ENCODE measurements at places on chromosomes 6 and 20.

- peak; percentile 76 for DNase-seq
These were observed 876 bp upstream of the DSP start for GRCh38 chr6:7540595-7540994.

- no peak for DNase-seq
These were observed 234.7 kb upstream of the SASH1 start for GRCh38 chr6:148107911-148108310.

- no peak for DNase-seq
These were observed 344.1 kb downstream of the CDC5L start for GRCh38 chr6:44731485-44732095.

GRCh38 chr6:7256785-7257184, 56.2 kb downstream of the SSR1 start:
- no peak for DNase-seq

GRCh38 chr6:11012976-11013720, 31.0 kb downstream of the ELOVL2 start:
- no peak for DNase-seq

- no peak for DNase-seq
These were observed 12.0 kb upstream of the TRMT11 start for GRCh38 chr6:125974214-125974866.

DNA sequence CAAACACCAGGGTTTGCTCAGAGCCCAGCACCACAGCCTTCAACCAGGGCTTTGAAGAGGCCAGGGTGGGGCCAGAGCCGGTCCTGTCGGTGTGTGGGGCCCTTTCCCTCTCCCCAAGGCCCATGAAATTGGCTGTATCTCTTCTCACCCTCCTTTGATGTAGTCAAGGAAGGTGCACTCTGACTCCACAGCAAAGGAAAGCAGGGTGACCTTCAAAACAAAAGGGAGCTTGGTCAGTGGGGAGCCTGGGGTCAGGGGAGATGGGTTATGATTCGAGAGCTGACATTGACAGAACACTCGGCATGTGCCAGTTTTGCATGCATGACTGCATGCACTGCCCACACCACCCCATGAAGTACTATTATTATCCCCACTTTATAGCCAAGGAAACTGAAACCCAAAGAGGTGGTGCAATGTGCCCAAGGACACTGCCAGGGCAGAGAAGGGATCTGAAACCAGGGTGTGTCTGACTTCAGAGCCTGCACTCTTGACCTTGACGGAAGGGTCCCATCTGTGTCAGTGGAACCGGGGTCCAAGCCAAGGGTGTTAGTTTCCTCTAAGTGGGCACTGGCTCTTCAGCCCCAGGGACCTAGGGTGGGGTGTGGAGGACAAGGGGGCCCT, 55.4 kb downstream of the RAB44 start:
- DNase-seq, result no peak

GRCh38 chr6:140051521-140052512, 677.4 kb upstream of the CITED2 start:
- no peak for DNase-seq

DNA sequence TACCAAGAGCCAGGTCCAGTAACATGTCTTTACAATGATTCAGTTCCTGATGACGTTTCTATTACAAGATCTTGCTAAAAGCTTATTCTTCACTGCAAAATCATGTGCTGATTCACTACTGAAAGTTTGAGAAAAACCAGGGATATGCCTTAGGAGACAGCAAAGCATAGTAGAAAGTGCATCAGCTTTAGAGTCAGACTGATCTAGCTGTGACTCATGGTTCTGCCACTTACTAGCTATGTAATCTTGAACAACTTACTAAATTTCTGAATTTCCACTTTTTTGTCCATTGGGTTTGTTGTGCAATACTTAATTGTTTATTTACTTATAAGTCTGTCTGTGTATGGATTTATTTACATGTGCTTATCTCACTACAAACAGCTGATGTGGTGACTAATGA, 198.5 kb upstream of the RSPO3 start:
- DNase-seq, result no peak

DNA sequence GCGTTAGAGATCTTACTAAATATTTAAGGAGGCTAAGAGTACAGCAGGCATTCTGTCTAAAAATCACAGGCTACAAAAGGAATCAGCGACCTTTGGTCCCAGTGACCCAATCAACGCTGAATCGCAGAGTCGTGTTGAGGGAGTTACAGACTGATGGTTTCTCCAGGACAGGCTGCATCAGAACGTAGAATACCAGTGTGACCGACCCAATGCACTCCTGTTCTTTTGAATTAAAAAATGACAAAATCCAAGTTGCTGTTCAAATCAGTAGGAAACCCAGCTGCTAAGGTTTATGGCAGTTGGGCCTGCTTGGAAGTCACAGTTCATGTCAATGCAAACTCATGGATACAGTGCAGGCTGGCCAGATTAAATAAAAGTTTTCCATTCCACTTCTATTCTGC, 155.8 kb upstream of the AFDN start:
- no peak for DNase-seq

DNA sequence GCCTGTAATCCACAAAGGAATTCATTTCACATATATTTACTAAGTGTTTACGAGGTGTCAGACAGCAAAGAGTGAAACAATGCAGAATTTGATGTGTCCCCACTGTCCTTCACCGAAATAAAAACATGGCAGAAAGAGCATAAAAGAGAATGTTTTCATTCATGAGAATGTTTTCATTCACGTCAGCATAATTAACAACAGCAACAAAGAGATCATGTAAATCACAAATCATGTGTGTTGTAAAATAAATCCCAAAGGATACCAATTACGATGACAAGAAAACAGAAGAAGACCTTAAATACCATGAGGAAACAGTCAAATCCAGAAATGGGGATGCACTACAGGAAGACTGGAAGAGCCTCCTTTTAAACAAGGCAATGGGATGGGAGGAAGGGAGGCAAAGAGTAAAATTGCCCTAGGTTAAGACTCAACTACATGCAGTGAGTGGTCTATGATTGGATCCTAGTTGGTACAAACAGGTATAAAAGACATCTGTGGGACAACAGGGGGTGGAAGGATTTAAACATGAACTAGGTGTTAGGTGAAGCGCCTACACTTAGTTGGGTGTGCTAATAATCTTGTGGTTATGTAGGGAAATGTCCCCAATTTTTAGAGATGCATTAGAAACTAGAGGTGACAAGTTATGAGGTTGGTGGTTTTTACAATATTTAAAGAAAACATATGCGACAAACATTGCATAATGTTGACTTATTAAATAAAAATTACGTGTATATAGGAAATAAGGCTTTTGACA, 1.5 kb downstream of the ZSCAN31 start:
- DNase-seq, result no peak

GRCh38 chr6:116596815-116597214, 19.5 kb upstream of the RSPH4A start:
- peak; percentile 71 for DNase-seq

- no peak for DNase-seq
These were observed 39.5 kb downstream of the HDDC2 start for GRCh38 chr6:125262016-125263013.

GRCh38 chr20:40104959-40105358, 584.1 kb downstream of the MAFB start:
- DNase-seq, result no peak

GRCh38 chr6:43826730-43827129, 56.7 kb downstream of the VEGFA start:
- DNase-seq, result no peak

DNA sequence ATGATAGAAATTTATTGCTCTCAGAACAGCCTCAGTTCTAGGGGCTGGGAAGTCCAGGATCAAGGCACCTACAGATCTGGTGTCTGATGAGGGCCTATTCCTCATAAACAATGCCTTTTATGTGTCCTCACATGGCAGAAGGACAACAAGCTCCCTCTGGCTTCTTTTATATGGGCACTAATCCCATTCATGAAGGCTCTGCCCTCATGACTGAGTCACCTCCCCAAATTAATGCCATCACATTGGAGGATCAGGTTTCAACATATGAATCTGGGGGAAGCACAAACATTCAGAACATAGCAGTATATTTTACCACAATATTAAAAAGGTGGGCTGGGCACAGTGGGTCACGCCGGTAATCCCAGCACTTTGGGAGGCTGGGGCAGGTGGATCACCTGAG, 58.5 kb upstream of the CCN6 start:
- DNase-seq, result peak; percentile 19

DNA sequence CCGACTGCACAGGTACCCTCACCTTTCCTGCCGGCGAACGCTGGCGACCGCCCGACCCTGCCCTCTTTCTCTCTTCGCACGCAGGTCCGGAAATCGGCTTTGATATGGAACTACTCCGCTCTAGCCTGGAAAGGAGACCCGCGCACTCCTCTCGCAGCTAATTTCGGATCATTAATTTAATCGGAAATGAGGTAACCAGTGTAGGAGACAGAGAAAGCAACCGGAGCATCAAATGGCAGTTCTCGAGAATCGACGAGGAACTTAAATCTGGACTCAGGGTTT, 949 bp upstream of the ATXN1 start:
- no peak for DNase-seq

DNA sequence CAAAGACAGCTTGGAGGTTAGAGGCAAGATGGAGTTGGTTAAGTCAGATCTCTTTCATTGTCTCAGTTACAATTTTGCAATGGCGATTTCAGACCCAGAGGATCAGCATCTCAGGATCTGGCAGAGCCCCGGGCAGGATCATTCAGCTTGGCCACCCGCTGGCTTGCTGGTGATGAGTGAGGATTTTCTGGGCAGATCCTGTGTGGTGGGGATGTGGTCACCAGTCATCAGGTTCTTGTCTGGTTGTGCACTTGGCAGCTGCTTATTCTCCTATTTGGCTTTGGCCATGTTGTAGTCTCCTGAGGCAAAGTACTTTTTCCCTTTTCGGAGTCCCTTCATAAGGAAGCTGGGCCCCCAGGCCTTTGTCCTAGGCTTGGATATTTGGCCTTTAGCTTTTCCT, 953.9 kb downstream of the KIF16B start:
- DNase-seq, result no peak

DNA sequence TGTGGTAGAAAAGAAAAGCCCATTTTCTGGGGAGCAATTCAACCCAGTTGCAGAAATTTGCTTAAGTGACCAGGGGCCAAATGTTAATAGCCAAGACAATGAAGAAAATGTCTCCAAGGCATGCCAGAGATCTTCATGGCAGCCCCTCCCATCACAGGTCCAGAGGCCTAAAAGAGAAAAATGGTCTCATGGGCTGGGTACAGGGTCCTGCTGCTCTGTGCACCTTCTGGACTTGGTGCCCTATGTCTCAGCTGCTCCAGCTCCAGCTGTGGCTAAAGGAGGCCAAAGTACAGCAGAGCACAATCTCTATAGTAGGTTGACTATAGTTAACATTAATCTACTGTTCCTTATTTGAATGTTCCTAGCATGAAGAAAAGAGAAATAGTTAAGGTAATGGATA, 44.7 kb downstream of the FRK start:
- DNase-seq, result no peak

DNA sequence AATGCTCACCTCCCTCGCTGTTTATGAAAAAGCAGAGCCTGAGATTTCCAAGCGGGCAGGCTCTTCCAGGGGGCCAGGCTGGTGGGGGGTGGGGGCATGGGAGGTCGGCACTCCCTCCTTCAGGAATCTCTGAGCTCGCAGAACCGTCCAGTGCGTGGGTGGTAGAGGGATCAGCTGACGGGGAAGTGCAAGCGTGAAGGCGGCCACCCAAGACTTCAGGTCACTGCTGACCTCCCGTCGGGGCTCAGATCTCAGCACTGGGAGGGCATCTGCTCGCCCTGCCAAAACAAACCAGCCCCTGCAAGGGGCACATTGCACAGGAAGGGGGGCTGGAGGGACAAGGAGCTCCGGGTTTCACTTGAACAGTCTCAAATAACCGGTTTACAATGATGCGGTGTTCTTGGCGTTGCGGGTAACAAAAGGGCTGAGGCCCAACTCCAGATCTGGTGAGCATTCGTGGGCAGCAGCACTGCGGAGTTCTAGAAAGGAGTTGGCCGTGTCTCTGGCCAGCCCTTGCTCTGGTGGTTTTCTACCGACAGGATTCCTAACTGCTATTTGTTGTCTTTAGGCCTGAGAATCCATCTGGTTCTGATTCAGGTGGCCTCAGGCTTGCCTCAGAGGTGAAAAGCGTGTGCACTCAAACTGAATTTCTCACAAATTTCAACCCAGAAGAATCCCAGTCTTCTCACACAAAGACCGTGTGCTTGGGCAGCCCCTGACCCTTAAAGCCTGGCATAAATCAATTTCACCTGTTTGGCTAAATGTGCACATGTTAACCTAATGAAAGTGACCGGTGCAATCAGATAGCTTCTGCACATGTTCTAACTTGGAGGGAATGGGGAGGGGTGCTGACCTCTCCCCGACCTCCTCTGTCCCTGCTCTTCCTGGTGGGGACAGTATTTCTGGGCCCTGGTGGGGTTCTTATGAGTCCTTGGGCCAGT, 191.6 kb downstream of the MYLK4 start:
- no peak for DNase-seq

DNA sequence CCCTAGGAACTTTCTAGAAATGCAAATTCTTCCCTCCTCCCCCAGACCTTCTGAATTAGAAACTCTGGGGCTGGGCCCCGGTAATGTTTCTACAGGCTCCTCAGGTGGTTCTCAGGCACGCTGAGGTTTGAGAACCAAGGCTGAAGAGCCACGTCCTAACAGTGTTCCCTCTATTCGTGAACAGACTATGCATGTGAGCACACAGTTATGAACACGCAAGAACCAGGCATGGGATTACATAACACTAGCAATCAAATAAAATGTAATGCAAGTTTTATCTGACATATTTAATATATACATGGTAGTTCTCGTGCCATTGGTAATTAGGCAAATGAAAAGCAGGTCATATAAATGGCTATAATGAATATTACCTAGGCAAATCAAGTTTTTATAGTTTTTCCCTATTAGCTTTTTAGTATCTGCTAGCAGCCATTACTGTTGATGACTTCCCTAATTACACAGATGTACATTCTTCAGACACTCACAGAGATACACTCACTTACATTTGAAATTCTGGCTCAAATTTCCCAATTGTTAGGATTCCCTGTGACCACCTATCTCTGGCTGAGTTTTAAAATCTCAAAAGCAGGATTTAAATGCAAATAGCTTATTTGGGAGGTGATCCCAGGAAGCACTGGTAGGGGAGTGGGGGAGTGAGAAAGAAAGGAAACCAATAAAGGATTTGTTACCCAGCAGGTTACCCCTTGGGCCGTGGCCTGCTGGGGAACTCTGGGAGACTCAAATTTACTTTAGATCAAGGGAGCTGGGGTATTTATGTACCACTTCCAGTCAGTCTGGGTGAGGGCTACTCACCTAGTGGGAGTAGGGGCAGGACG, 104.1 kb downstream of the TCP11 start:
- peak; percentile 52 for DNase-seq

- DNase-seq, result no peak
These were observed 285.3 kb upstream of the MANEA start for GRCh38 chr6:95292011-95292410.

- DNase-seq, result no peak
These were observed 48.2 kb downstream of the HBS1L start for GRCh38 chr6:135006386-135006914.

DNA sequence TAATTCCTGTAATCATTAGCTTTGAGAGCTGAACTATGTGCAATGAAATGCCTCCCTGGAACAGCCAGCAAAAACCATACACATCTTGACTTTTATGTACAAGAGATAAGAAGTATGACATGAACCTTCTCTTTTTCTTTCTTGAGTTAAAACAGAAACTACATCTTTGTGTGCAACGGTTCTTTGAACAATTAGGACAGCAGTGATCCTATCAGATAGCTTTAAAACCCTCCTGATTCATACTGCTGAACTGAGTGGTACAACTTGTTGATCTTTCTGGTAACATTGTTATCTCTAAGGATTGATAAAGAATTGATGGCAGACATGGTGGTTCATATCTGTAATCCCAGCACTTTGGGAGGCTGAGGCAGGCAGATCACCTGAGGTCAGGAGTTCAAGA, 43.4 kb downstream of the TRAF3IP2 start:
- no peak for DNase-seq
